ENCODE measurements at places on chromosomes 7 and 10.

GRCh38 chr7:47442605-47442865, 139.4 kb downstream of the TNS3 start:
- no peak for DNase-seq

GRCh38 chr7:30595436-30596013, 847 bp downstream of the GARS1 start:
- no peak for DNase-seq

GRCh38 chr10:62424026-62424425, 49.9 kb downstream of the ZNF365 start:
- DNase-seq = no peak

- no peak for DNase-seq
These were observed 269.4 kb downstream of the MALRD1 start for GRCh38 chr10:19317952-19318351.

DNA sequence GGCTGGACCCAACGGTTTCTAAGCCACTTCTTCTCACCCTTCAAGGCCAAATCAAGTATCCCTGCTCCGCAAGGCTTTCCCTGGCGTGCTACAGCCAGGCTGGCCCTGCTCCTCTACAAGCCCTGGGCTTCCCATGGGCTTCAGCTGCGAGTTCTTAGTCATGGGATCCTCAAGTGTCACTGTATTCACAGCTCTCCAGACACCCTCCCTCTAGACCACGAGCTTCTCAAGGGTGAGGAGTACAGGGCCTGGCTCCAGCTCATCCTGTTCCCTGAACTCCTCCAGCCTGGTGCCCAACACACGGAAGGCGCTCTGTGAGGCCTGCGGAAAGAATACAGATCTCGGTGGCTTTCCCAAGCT, 38.8 kb downstream of the FAM53B start:
- no peak for DNase-seq

DNA sequence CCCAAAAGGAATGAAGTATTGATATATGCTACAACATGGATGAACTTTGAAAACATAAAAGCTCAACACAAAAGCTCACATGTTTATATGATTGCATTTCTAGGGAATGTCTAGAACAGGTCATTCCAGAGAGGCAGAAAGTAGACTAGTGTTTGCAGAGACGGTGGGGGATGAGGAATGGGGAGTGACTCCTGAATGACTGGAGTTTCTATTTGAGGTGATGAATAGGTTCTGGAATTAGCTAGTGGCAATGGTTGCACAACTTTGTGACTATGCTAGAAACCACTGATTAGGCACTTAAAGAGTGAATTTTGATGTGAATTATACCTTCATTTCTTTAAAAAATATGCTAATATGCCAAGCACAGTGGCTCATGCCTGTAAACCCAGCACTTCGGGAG, 6.9 kb downstream of the KPNA7 start:
- DNase-seq = no peak

DNA sequence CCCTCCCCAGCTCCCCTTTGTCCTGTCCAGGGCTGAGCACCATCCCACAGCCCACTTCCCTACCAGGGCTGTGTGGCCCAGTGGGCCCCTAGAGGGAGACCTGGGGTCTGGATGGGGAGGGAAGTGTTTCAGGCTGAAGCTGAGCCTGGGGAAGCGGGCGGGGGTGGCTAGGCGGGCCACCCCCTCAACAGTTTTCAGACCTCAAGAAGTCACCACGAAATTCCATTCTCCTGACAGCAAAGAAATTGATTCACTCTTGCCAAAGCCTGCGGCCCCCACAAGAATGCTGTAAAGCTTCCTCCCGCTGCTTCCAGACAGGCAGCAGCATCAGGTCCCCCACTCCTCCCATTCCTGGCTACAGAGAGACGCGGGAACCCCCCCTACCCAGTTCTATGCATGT, 2.5 kb upstream of the LFNG start:
- DNase-seq = no peak

DNA sequence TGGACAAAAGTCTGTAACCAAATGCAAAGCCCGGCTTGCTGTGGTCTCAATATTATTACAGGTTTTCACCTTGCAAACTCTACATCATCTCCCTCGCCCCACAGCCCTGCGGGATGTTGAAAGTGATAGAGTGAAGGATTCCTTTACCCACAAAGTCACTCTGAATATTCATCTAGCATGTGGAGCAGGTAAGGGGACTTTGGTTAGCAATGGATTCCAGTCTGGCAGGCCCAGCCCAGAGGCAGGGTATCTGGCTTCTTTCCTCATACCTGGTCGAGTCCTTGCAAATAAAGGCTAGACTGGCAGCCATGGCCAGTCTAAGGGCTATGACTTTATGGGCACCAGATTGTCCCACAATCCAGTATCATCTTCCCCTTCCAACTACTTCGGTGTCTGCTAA, 3.2 kb downstream of the TAS2R40 start:
- no peak for DNase-seq

DNA sequence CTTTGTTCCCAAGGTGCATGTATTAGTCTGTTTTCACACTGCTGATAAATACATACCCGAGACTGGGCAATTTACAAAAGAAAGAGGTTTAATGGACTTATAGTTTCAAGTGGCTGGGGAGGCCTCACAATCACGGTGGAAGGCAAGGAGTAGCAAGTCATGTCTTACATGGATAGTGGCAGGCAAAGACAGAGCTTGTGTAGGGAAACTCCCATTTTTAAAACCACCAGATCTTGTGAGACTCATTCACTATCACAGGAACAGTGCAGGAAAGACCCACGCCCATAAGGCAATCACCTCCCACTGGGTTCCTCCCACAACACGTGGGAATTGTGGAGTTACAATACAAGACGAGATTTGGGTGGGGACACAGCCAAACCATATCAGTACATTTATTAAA, 92.9 kb downstream of the PPP1R3C start:
- DNase-seq = no peak

GRCh38 chr10:7601023-7601656, 65.6 kb downstream of the ITIH5 start:
- DNase-seq = no peak

DNA sequence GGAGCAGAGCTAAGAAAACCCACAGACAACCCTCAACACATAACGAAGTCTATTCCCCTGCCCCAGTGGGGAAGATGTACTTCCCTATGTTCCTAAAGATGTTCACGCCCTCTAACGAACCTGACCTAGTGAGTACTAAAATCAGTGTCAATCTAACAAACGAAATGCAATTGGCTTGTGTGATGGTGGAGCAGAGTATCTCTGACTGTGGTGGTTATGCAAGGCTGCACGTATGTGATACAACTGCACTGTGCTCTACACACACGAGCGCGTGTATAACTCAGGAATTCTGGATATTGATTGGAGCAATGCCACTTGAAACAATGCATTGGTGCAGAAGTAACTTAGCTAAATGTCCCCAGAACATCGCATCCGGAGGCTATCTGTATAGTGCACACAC, 1.3 kb downstream of the ANKRD16 start:
- no peak for DNase-seq

DNA sequence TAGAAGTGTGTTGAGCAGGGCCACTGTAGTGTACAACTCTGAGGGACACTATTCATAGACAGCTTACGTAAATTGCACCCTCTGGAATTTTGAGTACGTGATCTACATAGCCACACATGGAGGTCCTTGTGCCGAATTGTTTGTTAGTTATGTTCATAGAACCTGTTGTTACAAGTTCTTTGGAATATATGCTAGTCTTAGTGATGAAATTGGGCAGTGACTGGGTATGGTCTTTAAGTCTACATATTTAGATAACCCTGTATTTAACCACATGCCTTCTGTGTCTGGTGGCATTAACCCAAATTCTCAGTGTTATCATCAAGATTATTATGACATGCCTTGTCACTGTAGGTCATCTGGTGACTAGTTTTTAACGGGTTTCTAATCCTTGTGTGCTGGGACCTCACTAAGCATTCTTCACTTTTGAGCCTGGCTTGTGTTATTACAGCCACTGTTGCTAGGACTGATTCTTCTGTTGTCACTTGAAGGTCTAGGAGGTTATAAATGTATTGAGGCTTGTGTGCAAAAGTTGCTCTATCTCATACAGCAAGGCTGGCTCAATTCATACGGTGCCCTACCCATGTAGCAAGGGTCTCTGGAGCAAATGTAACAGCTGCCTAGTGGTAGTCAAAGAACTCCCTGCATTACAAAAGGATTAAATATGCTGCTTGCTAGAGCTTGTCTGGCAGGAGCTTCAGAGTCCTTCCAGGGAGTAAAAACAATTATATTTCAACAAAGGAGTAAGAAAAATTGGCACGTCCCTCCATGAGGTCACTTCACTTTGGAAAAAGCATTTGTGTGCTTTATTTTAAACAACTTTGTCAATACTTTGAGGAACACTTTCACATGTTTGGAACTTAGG, 65.4 kb downstream of the CDK14 start:
- DNase-seq = no peak

- DNase-seq = no peak
These were observed 26.7 kb upstream of the ABLIM1 start for GRCh38 chr10:114684822-114685209.

DNA sequence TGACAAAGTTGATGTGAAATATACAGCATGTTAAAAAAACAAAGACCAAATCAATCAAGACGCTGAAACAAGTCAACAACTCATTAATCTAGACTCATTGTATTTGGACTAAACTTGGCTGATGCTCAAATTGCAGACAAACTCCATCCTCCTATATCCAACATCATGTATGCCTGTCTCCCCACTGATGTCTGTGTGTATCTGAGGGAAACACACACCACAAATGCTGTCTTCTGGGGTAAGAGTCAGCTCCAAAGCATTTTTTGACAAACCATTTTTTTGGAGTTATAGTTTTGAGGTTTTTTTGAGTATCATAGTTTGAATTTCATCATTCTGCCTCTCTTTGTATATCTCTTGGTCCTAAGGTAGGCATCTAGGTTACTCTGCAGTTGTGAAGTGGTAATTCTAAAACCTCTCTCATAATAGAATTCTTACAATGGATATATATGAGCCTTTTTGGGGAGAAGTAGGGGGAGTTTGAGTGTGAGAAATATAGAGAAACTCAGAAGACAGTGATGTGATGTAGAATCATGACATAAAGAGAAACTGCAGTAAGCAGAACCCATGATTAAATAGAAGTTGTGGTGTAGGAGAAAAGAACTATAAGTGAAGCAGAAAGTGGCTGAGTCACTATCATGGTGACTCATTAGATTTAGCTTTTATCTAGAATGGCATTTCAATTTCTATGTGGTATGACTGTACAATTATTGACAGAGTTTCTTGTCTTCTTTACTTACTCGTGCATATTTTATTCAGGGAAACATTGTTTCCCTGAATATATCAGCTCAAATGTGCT, 1531.1 kb upstream of the LRRTM3 start:
- DNase-seq = no peak

GRCh38 chr7:43643846-43644245, 60.9 kb downstream of the STK17A start:
- DNase-seq = no peak

- DNase-seq = no peak
These were observed 40.7 kb downstream of the JAKMIP3 start for GRCh38 chr10:132106431-132106830.

DNA sequence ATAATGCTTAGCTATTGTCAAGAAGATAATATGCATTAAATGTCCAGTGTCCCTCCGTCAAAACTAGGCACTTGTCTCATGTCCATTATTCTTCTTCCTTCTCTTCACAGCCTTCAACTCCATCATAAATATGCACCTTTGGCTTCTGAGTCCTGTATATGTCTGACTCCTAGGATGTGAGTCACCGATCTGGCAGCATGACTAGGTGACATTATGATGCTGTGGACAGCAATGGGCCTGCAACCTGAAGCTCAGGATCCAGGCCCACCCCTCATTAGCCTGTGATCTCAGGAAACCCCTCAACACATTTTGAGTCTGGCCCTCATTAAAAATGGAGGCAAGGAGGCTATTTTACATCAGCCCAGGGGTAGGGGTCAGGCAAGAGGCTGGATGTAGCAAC, 362.5 kb upstream of the ZMIZ1 start:
- no peak for DNase-seq

DNA sequence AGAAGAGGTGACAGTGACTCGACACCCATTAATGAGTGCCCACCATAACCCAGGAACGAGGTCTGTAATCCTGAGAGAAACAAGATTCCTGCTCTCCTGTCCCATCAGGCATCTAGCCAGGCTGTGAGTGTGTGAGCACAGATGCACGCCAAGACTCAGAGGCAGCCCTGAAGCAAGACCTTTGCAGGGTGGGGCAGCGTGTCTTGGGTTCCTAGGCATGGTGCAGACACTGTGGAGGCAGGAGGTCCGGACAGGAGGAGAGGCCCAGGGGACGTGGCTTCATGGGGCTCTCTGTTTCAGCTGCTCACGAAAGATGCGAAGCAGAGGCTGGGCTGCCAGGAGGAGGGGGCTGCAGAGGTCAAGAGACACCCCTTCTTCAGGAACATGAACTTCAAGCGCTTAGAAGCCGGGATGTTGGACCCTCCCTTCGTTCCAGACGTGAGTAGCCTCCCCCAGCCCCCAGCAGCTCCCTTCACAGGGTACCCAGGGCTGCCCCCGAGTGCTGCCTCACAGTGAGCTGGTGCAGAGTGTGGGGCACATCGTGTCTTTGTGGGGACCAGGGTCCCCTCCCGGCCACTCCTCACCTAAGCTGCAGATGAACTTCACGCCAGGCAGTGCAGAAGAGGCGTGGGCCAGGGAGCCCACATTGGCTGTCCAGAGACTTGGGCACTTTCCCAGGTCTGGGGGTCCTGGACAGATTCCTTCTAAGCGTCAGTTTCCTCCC, 94.5 kb downstream of the RGS10 start:
- DNase-seq = no peak

- DNase-seq = no peak
These were observed 59.8 kb downstream of the ZFAND4 start for GRCh38 chr10:45612741-45613140.

- no peak for DNase-seq
These were observed 1.5 kb downstream of the ADGRA1 start for GRCh38 chr10:133088956-133089800.

DNA sequence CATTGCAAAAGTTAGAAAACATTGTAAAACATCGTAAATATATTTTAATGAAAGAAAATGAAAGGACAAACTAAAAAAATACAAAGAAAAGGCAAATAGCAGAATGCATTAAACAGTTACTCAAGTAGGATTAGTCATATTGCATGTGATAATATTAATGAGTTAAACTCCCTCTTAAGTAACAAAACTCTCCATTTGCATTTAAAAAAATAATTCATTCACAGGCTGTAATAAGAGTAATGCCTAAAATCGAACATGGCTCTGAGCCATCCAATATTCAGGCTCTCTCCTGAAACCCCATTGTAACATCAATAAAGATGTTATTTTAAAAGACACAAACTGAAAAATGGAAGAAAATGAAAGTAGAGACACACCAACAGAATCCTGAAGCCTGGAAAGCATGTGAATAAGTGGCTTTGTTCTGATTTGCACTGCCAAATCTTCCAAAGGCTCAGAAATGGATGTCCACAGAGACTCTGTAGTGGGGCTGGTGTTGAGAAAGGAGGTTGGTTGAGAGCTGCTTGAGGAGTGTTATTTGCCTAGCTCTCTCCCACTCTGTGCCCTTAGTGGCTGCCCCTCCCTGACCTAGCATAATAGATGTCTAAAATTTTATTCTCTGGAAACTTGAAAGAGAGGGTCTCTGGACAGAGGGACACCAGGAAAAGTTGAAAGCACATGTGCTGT, 268.3 kb upstream of the MEOX2 start:
- DNase-seq = no peak

GRCh38 chr10:114404171-114405010, at the start of gene AFAP1L2:
Gene AFAP1L2, minus strand, starts transcription at chr10:114404502. Its CDS starts 47 bp downstream, at chr10:114404455.
- DNase-seq = no peak

Measured in NCI-H1048 (cell line).